Right renal pelvis (tissue), 4 donors: ENCODE measurements at places on chromosomes 11 and 22.

DNA sequence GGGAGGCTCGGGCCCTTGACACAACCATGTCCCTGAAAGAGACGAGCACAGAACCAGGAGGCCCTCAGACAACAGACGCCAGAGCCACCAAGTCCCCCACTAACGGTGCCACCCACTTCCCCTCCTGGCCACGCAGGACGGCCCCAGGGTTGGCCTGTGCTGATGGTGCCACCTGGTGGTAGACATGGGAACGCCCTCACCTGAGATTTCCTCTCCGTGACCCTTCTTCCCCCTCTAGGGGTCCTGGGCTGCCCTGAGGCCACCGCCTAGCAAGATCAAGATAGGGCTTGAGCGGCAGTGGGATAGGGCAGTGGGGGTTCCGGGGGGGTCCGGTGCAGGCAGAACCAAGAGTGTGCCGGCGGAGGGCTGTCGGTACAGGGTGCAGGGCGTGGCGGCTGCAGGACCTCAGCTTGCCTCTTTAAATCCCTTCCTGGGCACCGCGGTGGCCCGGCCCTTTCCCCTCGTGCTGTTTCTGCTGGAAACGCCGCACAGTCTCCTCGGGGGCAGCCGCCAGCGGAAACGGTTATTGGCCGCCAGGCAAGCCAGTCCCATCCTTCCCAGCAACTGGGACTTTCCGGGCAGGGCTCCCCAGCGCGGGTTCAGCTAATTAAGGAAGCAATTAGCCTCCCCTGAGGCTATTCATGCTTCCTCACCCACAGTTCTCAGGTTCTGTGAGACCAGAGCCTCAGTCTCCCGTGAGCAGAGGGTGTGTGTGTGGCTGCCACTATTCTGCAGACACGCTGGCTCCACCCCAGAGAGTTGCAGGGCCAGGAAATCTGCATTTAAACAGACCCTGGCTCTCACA is 5.5 kb upstream of the NFAM1 start:
- no peak for DNase-seq

GRCh38 chr11:20000351-20001134 is 159.7 kb downstream of the DBX1 start:
- DNase-seq = no peak

DNA sequence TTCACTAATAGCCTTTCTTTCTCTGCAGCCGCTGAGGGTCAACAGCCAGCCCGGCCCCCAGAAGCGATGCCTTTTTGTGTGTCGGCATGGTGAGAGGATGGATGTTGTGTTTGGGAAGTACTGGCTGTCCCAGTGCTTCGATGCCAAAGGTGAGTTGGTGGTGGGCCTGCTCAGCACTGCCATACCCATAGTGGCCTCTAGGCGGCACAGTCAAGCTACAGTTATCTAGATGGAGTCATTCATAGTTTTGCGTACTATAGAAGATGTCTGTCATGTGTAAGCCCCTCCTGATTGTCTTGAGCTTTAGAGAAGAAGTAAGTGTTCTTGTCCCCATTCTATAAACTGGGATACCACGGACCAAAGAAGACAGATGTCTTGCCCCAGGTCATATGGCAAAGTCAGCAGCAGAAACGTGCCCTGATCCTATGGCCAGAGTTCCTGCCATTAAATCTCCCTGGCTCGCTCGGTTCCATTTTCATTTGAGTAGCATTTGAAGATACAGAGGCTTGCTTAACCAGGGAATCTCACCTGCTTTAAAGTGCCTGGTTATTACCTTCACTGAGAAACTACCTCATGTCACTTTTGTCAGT is 42.1 kb upstream of the CRTAM start:
- DNase-seq = no peak

DNA sequence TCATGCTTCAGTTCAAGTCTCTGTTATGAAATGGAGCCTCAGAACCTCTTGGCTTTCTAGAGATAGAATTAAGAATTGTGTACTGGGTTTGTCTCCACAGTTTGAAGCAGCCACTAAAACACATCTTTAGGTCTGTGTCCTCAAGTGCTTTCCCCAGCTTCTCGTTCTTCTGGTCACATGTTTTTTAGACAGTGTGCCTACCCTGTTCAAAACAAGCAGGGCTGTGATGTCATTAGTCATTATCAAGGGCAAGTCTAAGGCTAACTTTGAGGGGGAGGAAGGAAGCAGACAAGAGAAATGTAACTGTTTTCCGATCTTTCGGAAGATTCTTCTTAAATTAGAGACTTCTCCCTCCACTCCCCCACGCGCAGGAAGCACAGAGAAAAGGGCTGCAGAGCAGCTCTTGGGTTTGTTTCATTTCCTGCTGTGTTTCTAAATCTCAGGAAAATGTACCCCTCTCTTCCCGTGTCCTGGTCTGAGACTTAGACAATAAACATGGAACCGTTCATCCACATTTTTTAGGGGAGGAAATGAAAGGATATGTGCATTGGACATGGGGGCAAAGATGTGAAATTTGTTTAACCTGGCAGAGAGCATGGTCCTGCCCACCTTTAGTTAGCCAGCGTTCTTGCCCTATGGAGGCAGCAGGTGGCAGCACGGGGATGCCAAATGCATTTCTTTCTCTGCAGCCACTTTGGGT is 3.1 kb downstream of the AKIP1 start:
- DNase-seq = peak; percentile 31

DNA sequence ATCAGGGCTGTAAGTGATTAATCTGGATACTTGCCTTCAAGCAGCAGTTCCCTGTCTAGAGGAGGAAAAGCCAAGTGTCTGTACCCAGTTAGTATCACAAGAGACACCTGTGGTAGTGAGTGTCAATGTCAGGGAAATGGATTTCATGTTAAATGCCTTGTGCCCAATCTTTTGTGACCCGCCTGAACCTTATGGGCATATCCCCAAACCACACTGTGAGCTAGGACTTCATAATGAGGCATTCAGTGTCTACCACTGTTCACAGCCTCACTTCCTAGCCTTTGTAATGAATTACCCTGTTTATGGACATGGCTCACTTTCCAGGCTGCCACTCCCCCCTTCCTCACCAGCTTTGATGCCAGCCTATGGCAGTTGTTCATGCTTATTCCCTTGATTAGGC is 125.1 kb downstream of the TRIM44 start:
- DNase-seq = no peak

DNA sequence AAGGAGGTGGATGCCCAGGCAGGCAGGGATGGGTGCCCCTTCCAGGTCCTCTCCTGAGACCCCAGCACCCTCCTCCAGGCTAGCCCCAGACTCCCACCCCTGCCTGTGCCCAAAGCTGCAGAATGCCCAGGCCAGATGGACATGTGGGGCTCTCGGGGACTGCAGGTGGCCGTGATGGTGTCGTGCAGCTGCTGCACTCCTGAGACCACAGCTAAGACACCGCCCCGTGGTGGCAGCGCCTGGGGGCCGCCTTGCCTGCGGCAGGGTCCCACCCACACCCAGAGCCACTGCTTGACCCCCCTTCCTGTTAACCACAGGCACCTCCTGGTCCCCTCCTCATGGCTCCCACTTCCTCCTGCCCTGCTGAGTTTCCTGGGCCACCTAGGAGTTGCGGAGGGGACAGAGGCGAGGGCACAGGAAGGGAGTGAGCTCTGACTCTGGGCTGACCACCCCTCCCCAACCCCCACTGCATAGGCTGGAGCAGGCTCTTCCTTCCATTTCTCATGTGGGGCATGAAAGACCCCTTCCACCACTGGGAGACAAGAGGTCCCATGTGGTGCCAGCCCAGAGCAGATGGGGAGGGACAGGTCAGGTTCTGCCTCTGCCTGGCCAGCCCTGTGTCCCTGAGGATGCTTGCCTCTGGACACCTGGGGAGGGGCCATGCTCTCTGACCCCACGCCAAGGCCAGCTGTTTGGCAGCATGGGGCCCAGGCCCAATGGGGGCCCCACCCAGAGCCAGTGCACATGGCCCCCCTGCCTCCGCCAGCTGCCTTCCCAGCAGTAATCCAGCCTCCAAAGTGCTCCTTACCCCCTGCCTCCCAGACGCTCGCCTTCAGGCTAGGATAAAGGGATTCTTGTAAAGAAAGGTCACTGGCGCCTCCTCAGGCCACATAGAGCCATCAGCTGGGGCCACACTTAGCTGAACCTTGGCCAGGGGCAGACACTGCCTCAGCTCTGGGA is 29.3 kb downstream of the OSBPL5 start:
- no peak for DNase-seq

DNA sequence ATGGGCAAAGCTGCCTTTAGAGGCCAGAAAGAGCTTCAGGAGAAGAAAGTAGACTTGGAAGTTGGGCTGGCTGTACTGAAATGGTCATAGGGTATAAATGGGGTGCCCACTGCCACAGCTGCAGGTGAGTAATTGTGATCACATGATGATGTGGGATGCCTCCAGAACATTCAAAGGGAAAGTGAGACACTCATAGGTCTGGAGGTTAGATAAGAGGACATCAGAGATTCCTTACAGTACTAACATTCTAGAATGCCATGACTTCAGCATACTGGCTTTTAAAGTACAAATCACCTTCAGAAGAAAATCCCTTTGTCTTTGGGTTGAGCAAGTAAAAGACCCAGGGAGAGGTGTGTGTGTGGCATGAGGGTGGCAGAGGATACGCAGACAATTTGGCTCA is 419.2 kb downstream of the TENM4 start:
- DNase-seq = no peak

DNA sequence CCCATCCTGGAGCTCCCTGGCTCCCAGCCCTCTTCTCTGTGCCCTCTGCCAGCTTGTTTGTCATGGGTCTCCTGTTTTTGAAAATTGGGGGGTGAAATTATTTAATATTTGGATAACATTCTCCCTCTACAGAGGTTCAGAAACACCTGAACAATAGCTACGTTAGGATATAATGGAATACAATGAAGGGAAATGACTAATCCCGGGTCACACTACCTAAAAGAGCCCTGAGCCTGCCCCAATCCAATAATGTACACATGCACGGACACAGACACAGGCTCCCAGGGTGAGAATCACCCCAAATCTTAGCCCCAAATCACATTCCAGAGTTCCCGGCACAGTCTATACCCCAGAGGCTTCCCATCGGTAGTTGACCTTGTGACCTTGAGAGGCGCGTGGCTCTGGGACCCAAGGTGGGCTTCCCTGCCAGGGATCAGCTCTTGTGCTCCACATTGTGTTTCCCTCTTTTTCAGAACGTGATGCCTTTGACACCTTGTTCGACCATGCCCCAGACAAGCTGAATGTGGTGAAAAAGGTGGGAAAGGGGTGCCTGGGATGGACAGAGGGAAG is 135.5 kb downstream of the PARVA start:
- no peak for DNase-seq

DNA sequence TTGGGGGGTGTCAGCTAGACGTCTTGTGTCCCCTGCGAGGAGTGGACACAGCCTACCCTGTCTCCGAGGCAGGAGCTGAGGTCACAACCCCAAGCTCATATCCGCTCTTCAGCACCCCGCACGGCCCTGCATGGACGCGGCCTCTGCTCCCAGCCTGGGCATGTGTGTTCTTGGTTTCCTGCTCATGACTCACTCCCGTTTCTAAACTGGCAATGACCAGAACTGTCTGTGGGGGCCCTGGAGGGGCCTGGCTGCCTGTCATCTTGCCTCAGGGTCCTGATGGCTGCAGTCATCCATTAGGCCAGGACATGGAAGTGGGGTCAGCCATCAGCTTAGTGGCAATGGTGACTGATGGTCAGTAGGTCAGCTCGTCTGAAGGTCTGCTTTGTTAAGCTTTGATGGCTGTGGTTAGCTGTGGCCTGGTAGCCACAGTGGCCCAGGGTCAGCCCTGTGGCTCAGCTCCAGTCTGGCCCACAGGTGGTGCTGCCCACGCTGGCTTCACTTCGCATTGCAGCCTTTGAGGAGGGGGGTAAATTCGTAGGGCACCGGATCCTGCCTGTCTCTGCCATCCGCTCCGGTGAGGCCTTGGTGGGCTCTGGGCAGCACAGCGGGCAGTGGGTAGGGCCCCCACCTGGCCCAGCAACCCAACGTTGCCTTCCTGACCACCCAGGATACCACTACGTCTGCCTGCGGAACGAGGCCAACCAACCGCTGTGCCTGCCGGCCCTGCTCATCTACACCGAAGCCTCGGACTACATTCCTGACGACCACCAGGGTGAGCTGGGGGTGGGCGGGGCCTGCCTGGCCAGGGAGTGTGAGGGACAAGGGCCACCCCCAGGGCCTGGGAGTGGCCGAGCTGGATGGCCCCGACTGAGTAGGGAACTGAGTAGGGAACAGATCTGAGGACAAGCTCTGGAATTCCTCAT is 12.0 kb downstream of the PLCB3 start:
- DNase-seq = no peak

- no peak for DNase-seq
Measured at GRCh38 chr11:27293515-27294417, 69.2 kb downstream of the CCDC34 start.

- no peak for DNase-seq
Measured at GRCh38 chr22:16933291-16934282, 74.4 kb downstream of the GAB4 start.

GRCh38 chr22:46180370-46181137 is 30.2 kb downstream of the PPARA start:
- no peak for DNase-seq

- no peak for DNase-seq
Measured at GRCh38 chr11:119100994-119101758, 477 bp downstream of the DPAGT1 start.

DNA sequence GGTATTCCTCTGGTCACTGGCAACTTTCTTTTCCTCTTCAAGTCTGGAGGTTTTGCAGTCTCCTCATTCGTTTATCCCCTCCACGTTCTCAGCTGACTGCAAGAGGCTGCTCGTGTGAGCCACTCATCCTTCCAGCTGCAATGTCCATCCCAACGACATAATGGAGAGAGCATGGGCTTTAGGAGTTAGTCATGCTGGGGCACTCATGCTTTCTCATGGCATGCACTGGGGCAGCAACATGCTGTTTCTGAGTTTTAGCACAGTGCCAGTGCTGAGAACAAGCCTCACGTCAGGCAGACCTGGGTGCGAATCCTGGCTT is 7.1 kb downstream of the DCPS start:
- DNase-seq = no peak

DNA sequence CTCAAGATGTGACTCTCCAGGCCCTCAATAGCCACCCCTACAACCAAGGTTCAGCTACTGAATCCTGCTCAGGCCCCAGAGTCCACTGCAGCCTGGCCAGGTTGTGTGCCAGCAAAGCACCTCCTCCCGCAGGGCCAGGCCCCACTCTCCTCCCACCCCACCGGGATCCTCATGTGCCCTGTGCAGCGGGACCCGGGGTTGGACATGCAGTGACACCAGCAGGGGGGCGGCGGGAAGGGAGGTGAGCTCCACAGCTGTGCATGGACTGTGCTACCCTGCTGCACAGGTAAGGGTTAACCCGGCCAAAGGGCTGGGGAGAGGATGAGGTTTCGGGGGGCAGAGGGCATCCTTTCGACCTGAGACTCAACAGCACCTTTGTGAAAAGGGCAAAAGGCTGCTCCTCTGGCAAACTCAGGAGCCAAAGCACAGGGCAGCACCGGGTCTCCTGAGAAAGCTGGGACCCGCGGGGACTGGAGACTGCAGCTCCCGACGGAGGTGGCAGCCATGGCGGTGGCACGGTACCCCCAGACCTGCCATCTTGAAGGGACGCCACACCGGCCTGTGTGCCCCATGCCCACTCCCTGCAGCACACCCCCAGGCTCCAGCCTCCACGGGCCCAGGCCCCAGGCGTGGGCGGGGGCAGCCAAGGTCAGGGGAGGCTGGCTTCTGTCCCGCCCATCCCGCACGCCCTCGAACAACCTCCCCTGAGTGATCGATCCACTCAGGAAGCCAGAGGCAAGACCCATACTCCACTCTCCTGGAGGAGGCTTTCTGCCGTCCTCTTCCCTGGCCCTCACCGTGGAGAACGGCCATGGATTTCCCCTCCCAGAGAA is 10.6 kb downstream of the PLXNB2 start:
- no peak for DNase-seq

- DNase-seq = no peak
Measured at GRCh38 chr11:74702383-74703007, 28.7 kb downstream of the CHRDL2 start.
